Sigmoid colon (tissue), 7 donors: ENCODE measurements at places on chromosomes 2 and 18. TPM values are rescaled to one million over a fixed set of nuclear protein-coding genes. Genes with fewer than 3 reads are reported as not detected.

DNA sequence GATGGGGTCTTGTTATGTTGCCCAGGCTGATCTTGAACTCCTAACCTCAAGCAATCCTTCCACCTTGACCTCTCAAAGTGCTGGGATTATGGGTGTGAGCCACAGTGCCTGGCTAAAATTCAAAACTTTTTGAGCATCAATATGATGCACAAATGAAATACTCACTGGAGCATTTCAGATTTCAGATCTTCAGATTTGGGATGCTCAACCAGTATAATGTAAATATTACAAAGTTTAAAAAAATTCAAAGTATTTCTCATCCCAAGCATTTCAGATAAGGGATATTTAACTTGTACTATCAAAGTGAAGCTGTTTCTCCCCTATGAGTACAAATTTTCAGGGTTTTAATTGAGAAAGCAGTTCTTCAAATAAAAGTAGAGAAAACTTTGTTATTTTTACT, 164.1 kb upstream of the CCDC68 start:
- H3K4me3 ChIP-seq = no peak overlapping the region
- no peak for DNase-seq
- H3K36me3 ChIP-seq = no peaks in the 10 kb centered on the region
- no peaks in the 10 kb centered on the region for H3K27me3 ChIP-seq

DNA sequence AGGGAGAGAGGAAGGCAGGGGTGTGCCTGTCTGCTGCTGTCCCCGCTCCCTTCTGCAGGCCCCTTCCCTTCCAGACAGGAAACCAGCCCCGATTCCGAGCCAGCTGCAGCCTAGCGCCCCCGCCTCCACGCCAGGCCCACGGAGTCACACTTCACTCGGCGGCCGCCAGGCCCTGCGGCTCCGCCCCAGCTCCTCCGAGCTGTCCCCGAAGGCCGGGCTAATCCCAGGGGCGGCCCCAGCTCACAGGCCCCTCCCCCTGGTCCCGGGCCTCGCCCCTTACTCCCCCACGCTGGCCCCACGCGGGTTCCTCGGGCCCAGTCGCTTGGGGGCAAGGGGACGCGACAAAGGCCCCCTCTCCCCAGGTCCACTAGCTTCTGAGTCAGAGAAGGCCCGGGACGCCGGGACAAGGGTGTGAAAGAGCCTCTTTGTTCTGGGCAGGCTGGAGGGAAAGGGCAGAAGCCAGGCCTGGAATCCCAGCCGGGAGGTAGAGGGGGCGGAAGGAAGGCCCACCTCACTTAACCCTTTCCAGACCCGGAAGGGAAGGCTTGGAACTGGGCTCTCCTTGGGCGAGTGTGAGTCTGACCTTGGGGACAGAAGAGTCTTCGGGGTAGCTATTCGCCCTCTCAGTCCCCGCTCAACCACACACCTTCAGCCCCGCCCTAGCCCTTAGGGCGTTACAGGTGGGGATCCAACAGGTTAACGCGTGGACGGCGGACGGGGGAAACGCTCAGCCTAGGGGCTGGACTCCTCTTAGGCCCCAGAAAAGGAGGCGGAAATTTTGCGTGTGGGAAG, 1.2 kb downstream of the RTKN start:
- peaks cover 6% of the 10 kb centered on the region for H3K27me3 ChIP-seq
- H3K27ac ChIP-seq = peak overlapping the region; percentile 83
- peaks cover 57% of the 10 kb centered on the region for H3K4me1 ChIP-seq
- no peaks in the 10 kb centered on the region for H3K36me3 ChIP-seq
- DNase-seq = peak; percentile 95

DNA sequence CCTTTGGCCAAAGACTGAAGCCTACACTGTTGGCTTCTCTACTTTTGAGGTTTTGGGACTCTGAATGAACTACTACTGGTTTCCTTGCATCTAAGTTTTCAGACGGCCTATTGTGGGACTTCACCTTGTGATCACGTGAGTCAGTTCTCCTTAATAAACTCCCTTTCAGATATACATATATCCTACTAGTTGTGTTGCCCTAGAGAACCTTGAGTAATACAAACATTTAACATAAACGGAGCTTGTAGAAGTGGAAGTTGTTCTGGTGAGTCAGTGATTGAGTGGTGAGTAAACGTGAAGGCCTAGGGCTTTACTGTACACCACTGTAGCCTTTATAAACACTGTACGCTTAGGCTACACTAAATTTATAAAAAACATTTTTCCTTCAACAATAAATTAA, 107.2 kb upstream of the CDH2 start:
- no peaks in the 10 kb centered on the region for H3K4me1 ChIP-seq
- H3K27ac ChIP-seq = no peak overlapping the region
- no peaks in the 10 kb centered on the region for H3K27me3 ChIP-seq
- DNase-seq = no peak
- H3K36me3 ChIP-seq = no peaks in the 10 kb centered on the region

DNA sequence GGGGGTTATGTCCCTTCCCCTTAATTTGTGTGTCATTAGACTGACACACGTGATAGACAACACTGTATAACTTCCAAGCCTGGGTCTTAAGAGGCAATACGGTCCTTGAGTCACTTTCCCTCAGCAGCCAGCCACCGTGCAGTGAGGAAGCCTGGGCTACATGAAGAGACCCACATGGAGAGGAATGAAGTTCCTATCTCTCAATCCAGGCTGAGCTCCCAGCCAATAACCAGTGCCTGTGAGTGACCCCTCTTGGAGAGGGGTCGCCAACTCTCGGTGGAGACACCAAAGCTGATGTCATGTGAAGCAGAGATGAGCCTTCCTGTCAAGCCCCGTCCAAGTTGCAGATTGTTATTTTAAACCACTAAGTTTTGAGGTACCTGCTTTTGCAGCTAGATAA, 5.7 kb upstream of the WDSUB1 start:
- H3K4me3 ChIP-seq = no peak overlapping the region
- H3K27ac ChIP-seq = no peak overlapping the region
- no peaks in the 10 kb centered on the region for H3K4me1 ChIP-seq
- H3K27me3 ChIP-seq = no peaks in the 10 kb centered on the region
- H3K36me3 ChIP-seq = no peaks in the 10 kb centered on the region

DNA sequence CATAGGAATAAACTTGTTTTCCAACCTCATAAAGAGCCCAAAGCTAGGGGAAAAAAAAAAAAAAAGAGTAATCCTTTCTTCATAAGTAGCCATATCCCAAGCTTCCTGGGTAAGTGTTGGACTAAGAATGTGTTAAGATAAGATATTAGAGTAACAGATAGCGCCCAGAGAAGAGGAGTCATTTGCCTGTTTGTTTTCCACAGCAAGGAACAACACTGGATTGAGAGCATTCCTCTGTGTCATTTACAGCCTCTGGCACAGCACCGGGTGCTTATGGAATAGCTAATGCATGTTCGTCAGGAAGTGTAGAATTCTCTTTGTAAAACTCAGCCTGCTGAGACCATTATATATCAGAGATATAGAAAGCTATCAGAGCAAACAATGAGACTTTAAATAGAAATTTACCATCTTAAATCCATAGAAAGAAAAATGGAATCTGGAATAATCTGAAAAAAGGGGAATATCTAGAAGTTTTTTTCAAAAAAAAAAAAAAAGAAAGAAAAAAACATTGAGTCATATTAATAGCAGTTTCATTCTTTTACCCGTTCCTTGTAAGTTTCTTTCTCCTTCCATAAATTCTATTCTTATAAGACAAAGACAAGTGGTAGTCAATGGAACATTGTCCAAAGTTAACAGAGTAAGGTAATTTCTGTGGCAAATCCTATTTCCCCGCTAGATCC, 37.6 kb downstream of the LRP2 start:
- H3K27ac ChIP-seq = no peak overlapping the region
- DNase-seq = no peak
- no peaks in the 10 kb centered on the region for H3K27me3 ChIP-seq
- H3K4me3 ChIP-seq = no peak overlapping the region
- no peaks in the 10 kb centered on the region for H3K4me1 ChIP-seq

- no peaks in the 10 kb centered on the region for H3K27me3 ChIP-seq
- H3K4me3 ChIP-seq = no peak overlapping the region
- H3K27ac ChIP-seq = no peak overlapping the region
- no peak for DNase-seq
- no peaks in the 10 kb centered on the region for H3K36me3 ChIP-seq
- no peaks in the 10 kb centered on the region for H3K4me1 ChIP-seq
Measured at GRCh38 chr2:103880081-103880834, 973.7 kb upstream of the POU3F3 start.

GRCh38 chr2:143468341-143468888, 339.2 kb downstream of the ARHGAP15 start:
- H3K27ac ChIP-seq = no peak overlapping the region
- H3K4me1 ChIP-seq = no peaks in the 10 kb centered on the region
- no peaks in the 10 kb centered on the region for H3K36me3 ChIP-seq
- H3K27me3 ChIP-seq = no peaks in the 10 kb centered on the region
- no peak for DNase-seq

- H3K4me3 ChIP-seq = no peak overlapping the region
- no peak overlapping the region for H3K27ac ChIP-seq
Measured at GRCh38 chr2:26130763-26131162, 42.1 kb upstream of the GAREM2 start.

- H3K4me3 ChIP-seq = no peak overlapping the region
- no peaks in the 10 kb centered on the region for H3K36me3 ChIP-seq
- H3K4me1 ChIP-seq = no peaks in the 10 kb centered on the region
- no peak for DNase-seq
Measured at GRCh38 chr2:154908327-154908726, 209.8 kb downstream of the KCNJ3 start.

DNA sequence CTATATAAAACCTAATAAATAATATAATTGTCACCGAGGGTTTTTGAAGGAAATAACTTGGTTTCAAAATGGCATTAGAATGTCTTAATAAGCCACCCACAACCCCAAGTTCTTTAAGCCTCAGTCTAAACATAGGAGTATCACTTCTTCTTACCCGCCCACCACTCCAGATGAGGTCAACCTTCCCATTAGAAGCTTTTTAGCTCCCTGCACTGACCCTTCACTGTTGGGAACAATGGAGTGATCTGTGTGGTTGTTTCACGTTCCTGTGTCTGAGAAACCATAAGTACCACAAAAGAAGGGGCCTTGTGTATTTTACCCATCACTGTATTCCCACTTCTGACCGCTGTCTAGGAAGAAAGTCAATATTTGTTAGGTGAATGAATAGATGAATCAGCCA, 326.3 kb upstream of the ZNF521 start:
- H3K27ac ChIP-seq = no peak overlapping the region
- DNase-seq = no peak
- no peaks in the 10 kb centered on the region for H3K4me1 ChIP-seq
- H3K27me3 ChIP-seq = no peaks in the 10 kb centered on the region
- no peak overlapping the region for H3K4me3 ChIP-seq

DNA sequence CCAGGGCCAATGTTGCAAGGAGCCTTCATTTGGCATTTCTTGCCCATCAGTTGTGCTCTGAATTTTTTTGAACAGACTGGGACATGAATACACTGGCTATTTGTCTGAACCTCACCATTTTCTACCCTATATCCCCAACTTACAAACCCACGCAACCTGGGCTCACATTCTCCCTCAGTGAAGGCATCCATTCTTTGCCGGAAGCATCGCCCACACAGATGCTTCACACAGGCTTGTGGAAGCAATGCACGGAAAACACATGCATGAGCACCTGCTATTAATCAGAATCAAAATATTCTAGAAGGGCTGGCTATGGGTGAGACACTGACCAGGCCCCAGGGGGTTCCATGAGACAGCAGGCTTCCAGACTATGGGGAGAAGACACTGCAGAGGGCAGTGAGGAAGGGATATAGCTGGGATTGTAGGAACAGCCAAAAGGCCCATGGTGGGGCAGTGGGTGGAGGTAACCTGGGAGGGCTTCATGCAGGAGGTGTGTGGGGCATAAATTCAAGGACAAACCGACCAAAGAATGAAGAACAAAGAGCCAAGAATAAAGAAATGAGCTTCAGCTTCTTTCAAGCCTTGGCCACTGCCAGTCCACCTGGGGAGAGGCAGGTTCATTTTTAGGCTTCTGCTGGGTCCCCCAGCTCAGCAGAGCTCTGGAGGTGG, 261.5 kb downstream of the CELF4 start:
- no peak overlapping the region for H3K27ac ChIP-seq
- H3K4me1 ChIP-seq = peaks cover 9% of the 10 kb centered on the region
- no peak overlapping the region for H3K4me3 ChIP-seq
- no peaks in the 10 kb centered on the region for H3K36me3 ChIP-seq
- H3K27me3 ChIP-seq = no peaks in the 10 kb centered on the region

GRCh38 chr2:130813722-130814121, 23.0 kb upstream of the ARHGEF4 start:
- H3K4me3 ChIP-seq = no peak overlapping the region
- peaks cover 3% of the 10 kb centered on the region for H3K27me3 ChIP-seq
- no peaks in the 10 kb centered on the region for H3K4me1 ChIP-seq
- DNase-seq = no peak
- H3K36me3 ChIP-seq = no peaks in the 10 kb centered on the region

GRCh38 chr2:147149575-147150240, 695.1 kb upstream of the ACVR2A start:
- H3K27me3 ChIP-seq = no peaks in the 10 kb centered on the region
- H3K4me1 ChIP-seq = no peaks in the 10 kb centered on the region
- H3K36me3 ChIP-seq = no peaks in the 10 kb centered on the region

GRCh38 chr2:69168950-69169654, 156.1 kb downstream of the ANTXR1 start:
- DNase-seq = no peak
- H3K4me1 ChIP-seq = peaks cover 8% of the 10 kb centered on the region
- no peaks in the 10 kb centered on the region for H3K27me3 ChIP-seq

GRCh38 chr2:142987044-142987443, 109.6 kb downstream of the KYNU start:
- no peaks in the 10 kb centered on the region for H3K4me1 ChIP-seq
- no peak overlapping the region for H3K4me3 ChIP-seq
- no peaks in the 10 kb centered on the region for H3K36me3 ChIP-seq
- H3K27ac ChIP-seq = no peak overlapping the region
- H3K27me3 ChIP-seq = no peaks in the 10 kb centered on the region

- peaks cover 71% of the 10 kb centered on the region for H3K36me3 ChIP-seq
- DNase-seq = no peak
- H3K4me1 ChIP-seq = no peaks in the 10 kb centered on the region
- H3K4me3 ChIP-seq = no peak overlapping the region
- H3K27ac ChIP-seq = no peak overlapping the region
- H3K27me3 ChIP-seq = no peaks in the 10 kb centered on the region
Measured at GRCh38 chr2:98569197-98569793, 39.0 kb downstream of the COA5 start.

DNA sequence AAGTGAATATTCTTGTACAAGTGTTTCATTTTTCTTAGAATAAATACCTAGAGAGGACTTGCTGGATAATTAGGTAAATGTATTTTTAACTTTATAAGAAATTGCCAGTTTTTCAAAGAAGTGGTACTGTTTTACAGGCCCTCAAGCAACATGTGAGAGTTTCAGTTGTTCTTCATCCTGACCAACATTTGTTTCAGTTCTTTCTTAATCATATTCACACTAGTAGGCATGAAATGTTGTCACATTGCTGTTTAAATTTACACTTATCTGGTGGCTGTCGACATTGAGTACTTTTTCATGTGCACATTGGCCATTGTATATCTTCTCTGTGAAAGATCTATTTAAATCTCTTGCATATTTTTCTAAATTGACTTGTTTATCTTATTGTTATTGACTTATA, 178.1 kb downstream of the ACOXL start:
- no peaks in the 10 kb centered on the region for H3K27me3 ChIP-seq
- no peak for DNase-seq
- H3K4me3 ChIP-seq = no peak overlapping the region
- no peaks in the 10 kb centered on the region for H3K4me1 ChIP-seq
- H3K36me3 ChIP-seq = no peaks in the 10 kb centered on the region
- no peak overlapping the region for H3K27ac ChIP-seq

- H3K4me1 ChIP-seq = no peaks in the 10 kb centered on the region
- no peaks in the 10 kb centered on the region for H3K27me3 ChIP-seq
- no peak overlapping the region for H3K27ac ChIP-seq
- no peak for DNase-seq
- peaks cover 39% of the 10 kb centered on the region for H3K36me3 ChIP-seq
Measured at GRCh38 chr2:241412144-241412543, 56.1 kb downstream of the FARP2 start.

Gene RESP18
- total RNA-seq = not detected

Gene CGREF1
- total RNA-seq = 1.1 TPM

Gene ZBTB7C
- total RNA-seq = 1.7 TPM

Gene GPR45
- not detected for total RNA-seq

Gene SULT1C4
- total RNA-seq = 3.6 TPM

Gene CXCR1
- total RNA-seq = not detected

Gene PLEKHB2
- 35.2 TPM for total RNA-seq
